ENCODE measurements at places on chromosomes 1 and 21.

DNA sequence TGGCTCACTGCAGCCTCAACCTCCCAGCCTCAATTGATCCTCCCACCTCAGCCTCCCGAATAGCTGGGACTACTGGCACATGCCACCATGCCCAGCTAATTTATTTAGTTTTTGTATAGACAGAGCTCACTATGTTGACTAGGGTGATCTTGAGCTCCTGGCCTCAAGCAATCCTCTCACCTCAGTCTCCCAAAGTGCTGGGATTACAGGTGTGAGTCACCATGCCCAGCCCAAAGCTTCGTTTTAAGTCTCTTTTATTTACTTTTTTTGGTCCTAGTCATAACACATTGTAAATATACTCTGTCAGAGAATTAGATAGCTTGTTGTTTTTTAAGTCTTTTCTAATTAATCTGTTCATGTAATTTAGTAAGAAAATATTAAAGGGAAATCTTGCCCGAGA is 42.8 kb downstream of the KCNK1 start:
- DNase-seq: no peak

DNA sequence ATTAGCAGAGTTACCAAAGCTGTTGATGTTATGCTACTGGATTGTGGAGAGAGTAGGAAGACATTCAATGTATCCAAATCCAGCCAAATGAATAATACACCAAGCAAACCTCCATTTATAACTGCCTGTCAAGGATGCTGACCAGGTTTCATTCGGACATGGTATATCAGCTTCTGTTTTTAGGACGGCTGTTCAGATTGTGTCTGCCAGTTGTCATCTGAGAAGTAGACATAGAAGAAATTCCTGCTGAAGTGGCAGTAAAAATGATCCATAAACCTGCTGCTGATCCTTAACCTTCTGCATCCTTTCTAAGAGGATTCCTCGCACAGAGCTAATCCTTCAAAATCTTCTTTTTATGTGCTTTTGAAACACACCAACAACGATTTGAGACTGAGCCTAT is 663.6 kb upstream of the PLXNA2 start:
- no peak for DNase-seq

DNA sequence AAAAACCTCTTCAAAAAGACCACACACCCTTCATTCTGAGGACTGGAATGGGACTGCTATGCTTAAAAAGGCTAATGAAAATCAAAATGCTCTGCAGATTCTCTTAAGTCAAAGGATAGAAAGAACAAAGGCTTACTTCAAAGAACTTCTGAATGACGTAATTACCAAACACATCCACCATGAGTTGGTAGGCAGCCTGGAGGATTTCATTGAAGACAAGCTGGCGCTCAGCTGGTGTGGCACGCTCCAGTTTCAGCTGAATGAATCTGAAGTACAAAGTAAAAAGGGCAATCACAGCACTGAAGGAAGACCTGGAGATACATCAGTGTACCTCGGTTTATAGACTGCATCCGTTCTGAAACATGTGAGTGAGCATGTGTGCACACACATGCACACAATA is 43.5 kb upstream of the SDC3 start:
- no peak for DNase-seq

- no peak for DNase-seq
These were observed 699 bp downstream of the ECHDC2 start for GRCh38 chr1:52920791-52921291.
